ENCODE measurements at places on chromosomes 6 and 20.

GRCh38 chr6:77457720-77458349 lies 5.5 kb downstream of the HTR1B start:
- no peak for DNase-seq

- DNase-seq, result no peak
Observed at GRCh38 chr6:104575536-104575935, 284.2 kb downstream of the HACE1 start.

DNA sequence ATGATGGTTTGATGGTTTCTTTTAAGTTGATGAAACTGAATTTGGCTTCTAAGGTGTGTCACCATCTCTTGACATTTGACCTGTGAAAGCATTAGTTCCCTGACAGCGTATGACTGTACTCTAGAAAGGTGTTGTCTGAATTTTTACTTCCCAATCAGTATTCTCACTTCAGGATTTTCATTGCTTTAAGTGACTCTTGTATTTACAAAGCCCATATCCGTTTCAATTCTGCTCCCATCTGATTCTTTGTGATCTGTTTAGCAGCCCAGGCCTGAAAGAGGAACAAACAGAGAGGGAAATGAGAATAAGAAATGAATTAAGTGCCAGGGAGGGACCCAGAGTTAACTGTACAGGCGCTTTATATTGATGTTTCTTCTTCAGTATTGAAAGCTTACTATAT lies 73.7 kb downstream of the FARS2 start:
- no peak for DNase-seq

GRCh38 chr6:97040355-97040860 lies 115.9 kb downstream of the KLHL32 start:
- no peak for DNase-seq

GRCh38 chr6:148869585-148869984 lies 122.8 kb downstream of the UST start:
- no peak for DNase-seq

- DNase-seq, result no peak
Observed at GRCh38 chr20:57470666-57471495, 54.1 kb downstream of the CTCFL start.

- no peak for DNase-seq
Observed at GRCh38 chr6:56851074-56851473, 103.8 kb upstream of the BEND6 start.

DNA sequence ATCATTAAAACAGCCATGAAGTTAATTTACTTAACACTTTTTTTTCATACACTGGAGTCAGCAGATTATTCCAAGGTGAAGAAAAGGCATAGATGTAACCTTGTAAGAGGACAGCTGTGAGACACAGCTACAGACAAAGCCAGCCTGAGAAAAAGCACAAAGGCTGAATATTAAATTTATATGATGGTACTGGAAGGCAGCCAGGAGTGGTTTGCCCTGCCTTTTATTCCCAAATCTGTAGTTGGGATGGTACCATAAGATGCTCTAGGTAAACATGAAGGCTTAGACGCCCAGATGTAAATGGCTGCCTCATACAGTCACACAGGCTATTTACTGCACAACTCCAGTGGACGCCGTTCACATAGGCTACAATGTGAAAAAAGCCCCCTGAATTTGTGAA lies 42.1 kb upstream of the LOC128125822 start:
- DNase-seq, result no peak

DNA sequence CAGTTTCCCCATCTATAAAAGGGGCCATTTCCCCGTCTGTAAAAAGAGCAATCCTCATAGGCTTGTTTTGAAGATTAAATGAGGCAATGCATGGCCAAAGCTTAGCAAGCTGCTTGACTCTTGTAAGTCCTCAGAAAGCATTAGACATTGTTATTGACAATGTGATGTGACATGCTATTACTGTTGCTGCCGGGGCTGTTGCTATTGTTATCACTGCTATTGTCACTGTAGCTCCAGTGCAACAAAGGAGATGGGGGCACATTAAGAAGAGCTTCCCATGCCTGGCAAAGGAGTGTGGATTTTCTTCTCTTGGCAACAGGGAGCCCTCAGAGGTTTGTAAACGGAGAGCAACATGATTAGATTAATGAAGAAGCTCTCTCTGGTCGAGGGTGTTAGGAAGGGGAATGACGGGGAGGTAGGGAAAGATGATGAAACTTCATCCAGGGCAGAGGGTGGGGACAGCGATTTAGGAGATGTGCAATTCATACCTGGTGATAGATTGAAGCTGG lies 33.1 kb upstream of the FAM83D start:
- no peak for DNase-seq

- no peak for DNase-seq
Observed at GRCh38 chr6:25899123-25899522, 25.1 kb upstream of the SLC17A3 start.

GRCh38 chr20:8074931-8075330 lies 55.4 kb upstream of the TMX4 start:
- no peak for DNase-seq

GRCh38 chr20:61430228-61430624 lies 178.2 kb downstream of the CDH4 start:
- no peak for DNase-seq

DNA sequence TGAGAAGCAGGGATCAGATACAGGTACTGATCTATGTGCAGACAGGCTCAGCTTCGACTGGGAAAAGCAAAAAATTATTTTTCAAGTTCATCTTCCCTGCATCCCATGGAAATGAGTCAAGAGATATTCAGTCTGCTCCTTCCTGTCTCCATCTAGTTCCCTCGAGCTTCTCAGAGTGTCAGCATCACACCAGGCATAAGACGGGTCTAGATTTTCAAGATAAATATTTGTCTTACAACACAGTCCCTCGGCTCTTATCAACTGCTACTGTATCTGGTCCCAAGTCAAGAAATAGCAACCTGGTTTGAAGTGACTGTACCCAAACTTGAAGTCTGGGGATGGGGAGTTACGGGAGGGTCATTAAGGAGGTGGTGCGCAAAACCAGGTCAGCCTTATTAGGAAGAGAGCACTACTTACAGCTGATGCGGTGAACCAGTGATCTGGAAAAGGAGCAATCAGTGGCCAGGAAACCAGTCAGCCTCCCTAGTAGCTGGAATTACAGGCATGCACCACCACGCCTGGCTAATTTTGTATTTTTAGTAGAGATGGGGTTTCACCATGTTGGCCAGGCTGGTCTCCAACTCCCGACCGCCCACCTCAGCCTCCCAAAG lies 29.7 kb downstream of the ZMYND8 start:
- no peak for DNase-seq

- no peak for DNase-seq
Observed at GRCh38 chr6:14638435-14638905, 520.9 kb downstream of the CD83 start.

DNA sequence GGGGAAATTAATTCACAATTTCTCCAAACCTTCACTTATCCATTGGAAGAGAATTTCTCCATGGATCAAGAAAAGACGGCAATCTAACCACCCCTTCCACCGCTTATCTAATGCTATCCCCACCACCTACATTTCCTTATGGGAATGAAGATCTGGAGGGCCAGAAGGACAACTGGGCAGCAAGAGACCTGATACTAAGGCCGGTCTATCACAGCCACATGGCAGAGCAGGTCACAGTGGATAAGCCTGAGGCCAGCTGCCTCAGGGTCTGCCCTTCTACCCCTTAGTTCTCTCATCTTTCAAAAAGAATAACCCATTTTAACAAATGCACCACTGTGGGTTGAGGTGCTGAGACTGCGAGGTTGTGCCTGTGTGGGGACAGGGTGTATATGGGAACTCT lies 37.1 kb downstream of the MAN1A1 start:
- no peak for DNase-seq

DNA sequence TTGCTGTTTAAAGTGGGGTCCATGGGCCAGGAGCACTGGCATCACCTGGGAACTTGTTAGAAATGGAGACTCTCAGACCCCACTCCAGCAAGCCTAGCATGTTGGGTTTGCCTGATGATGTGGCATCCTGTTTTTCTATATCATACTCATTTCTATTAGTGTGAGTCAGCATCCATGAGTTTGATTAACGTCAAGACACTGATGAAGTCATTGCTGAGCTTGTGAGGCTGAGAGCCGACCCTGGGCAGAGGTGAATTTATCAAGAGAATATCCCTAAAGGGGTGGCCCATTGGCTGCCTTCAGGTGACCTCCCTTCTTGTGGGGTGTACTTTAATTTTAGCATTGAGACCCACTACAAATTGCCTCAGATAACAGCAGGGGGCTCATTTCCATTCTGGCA lies 43.4 kb upstream of the RNF144B start:
- DNase-seq, result no peak

- no peak for DNase-seq
Observed at GRCh38 chr6:45858691-45859090, 157.0 kb downstream of the CLIC5 start.

DNA sequence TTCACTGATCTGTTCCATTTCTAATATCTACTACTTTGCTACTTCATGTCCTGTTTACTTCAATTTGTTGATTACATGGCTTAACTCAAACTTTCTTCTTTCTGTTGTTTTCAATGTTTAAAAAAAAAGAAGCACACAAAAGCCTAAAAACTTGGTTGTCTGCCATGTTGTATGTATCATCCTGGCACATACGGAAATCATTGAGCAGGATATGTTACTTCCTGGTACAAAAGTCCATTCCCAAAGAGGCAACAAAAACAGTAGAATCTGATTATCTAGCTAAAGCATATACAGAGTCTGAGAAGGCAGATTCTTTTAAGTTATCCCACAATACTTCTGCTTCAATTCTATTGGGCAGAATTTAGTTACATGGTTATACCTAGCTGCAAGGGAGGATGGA lies 14.5 kb upstream of the COL12A1 start:
- no peak for DNase-seq

DNA sequence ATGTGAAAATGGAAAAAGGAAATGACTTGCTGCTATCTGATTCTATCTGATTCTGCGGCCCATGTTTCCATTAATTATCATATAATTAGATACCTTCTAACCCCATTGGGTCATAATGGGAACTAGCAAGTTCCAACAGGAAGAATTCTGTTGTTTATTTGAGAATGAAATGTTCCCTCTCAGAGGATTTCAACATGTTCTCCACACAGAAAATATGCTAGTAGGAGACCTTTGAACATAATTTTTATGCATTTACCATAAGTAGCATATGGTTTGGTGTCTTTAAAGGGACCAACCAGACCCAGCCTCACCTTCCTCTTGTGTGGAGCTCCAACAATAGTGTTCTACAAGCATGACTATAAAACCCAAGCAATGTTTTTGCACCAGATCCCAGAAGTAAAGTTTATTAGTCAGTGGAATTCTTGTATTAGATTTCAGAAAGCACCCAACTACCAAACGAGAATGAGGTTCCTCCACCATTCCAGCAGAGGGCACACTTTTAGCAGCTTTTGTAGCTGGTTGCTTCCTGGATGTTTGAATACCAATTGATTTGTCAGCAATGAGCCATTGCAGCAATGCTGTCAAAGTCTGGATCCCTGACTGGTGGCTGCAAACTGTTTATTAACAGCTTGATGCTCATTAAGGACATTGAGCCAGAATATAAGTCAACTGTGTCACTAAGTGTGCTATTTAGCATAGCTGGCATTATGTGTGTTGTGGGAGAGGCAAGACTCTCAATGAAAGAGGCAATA lies 143.6 kb upstream of the GJE1 start:
- DNase-seq, result no peak

Data from GM12892 (cell line).